ENCODE measurements at places on chromosomes 7 and 10. TPM values are rescaled to one million over a fixed set of nuclear protein-coding genes. Genes with fewer than 3 reads are reported as not detected.

The H2BK1 gene
- total RNA-seq, result not detected

DNA sequence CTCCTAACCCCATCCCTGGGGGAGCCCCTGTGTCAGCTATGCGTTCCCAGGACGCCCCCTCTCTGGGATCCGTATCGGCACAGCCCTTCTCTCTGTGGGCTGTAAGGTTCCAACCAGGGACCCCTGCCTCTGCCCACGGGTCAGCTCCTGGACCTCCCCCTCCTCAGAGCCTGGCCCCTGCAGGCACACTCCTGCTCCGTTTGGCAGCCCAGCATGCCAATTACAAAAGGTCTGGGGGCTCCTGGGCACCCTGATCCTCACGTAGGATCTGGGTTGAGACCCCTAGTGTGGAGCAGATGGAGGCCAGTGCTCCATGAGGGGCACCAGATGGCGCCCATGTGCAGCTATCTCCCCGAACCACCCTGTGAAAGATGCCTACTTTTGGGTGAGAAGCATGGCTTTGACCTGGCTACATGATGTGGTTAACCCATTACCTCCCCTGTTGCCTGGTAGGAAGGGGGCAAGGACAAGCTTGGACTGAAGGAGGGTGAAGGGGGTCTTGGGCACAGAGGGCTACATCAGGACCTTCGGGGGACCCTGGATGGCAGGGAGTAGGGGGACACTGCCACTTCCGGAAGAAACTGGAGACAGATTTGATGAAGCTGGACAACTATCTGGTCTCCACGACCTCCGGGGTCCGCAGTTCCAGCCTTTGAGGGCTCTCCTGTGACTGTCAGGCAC is 9.0 kb downstream of the TACR2 start:
- DNase-seq, result no peak

The ABCB1 gene
- total RNA-seq, result 6.1 TPM

The ANKRD30A gene
- total RNA-seq, result not detected

The PTPRN2 gene
- 32.2 TPM for total RNA-seq

DNA sequence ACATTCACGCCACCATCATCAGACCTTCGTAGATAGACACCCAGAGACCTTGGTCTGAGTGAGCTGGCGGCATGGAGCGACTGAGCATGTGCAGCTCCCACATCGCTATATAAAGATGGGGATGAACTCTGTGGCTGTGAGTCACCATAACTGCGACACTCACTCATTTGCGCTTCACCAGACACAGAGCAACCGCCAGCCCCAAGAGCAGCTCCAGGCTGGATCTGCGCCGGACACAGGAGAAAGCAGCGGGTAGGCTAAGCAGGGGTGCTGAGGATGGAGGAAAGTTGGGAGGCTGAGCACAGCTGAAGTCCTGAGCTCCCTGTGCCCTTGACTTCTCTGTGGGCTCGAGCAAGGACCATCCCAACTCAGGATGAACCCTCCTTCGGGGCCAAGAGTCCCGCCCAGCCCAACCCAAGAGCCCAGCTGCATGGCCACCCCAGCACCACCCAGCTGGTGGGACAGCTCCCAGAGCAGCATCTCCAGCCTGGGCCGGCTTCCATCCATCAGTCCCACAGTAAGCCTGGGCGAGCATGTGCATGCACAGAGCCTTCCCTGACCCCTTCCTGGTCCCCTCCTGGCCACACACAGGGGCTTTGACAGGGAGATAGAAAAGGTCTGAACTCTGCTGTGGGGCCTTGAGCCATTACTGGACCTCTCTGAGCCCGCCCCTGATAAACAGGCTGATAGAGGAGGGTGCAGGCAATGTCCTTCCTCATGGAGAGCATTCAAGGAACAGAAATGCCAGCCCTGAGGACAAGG is at the start of gene OPN4:
Gene OPN4 (plus strand): TSS at position 137 of the 762 bp plus-strand sequence. CDS start 237 bp downstream, at position 374.
- no peak for DNase-seq

DNA sequence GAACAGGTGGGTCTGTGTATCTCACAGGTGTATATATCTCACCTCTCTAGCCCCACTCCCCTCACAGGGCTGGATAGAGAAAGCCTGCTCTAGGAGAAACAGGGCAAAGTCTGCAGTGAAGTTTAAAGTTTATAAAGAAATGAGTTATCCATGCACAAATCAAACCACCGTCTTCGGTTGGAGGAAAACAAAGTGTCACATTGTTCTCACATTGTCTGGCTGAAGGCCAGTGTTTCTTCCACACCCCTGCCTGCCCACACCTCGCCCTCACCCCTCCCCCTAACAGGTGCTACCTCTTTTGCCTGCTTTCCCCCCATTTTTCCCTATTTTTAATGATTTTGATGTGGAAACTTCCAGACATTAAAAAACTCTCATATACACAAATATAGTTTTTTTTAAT is 25.8 kb downstream of the AQP1 start:
- DNase-seq, result no peak

All from neural crest cell (in vitro differentiated cells).